Activated T-cell treated with anti-CD3 and anti-CD28 coated beads, Interleukin-2, amount 50 U/mL, for 72 hours (primary cell): ENCODE measurements at places on chromosomes 1 and 21. TPM values are rescaled to one million over a fixed set of nuclear protein-coding genes. Genes with fewer than 3 reads are reported as not detected.
A peak's percentile ranks its signal among the peaks of the same experiment; 100 is the strongest.

Gene PARS2
- total RNA-seq: 7.3 TPM

Gene SELP
- total RNA-seq: 3.6 TPM

Gene ZC3H12A
- 46.1 TPM for total RNA-seq

Gene TENT5C
- 36.3 TPM for total RNA-seq

Gene SNRPE
- total RNA-seq: 160 TPM

Gene SPATA17
- not detected for total RNA-seq

Gene LAX1
- total RNA-seq: 24.8 TPM

Gene SH2D2A
- 246 TPM for total RNA-seq

DNA sequence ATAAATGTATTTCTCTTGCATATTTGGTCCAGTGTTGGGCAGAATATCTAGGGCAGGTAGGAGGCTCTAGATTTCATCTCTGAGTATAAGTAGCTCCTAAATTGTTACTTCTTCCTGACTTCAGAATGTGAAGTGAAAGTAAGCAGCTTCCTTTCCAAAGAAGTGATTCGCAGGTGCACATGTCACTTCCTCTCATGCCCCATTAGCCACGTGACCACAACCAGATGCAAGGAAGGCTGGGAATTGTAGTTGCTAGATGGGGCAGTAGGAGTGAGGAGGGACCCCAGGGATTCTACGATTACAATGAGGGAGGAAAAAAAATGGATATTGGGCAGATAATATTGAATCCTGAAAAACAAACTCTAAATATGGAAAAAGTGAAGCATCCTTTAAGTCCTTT lies 113.2 kb upstream of the CYYR1 start:
- no peak for DNase-seq

GRCh38 chr1:8174807-8175206 lies 143.1 kb upstream of the SLC45A1 start:
- no peak for DNase-seq

DNA sequence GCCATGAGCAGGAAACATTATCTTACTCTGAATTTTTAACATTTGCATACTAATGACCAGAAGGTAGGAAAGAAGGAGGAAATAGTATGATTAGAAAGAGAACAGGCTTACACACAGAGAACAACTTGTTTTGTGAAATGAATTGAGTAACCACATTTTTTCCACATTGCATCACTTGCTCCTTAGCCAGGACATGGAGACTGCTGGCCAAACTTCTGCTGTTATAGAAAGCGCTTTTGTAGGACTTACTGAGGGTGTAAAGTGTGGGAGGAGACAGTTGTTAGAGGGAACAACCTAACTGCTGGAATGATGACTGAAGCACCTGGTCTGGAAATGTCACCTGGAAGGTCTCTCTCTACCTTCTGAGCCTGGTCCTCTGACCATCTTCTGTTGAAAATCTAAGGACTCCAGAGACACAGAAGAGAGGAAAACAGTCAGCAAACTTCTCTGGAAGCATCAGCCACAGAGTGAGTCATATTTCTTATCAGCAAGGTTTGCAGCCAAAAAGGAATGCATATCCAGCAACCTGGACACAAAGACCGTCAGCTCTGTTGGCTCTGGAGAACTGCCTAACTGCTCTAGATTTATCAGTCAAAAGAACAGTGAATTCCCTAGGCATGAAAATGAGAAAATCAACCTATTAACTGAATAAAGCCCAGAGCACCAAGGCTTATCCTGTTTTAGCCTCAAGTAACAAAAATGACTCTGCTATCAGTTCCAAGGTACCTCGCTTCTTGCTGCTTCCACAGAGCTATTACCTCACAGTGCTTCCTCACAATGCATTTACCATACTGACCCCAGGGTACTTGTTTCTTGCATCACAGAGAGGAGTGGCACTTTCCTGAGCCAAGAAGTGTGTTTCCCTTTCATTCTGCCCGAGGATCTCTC lies 88.0 kb upstream of the SLFNL1 start:
- DNase-seq: no peak

GRCh38 chr1:147167365-147167764 lies 4.9 kb downstream of the PRKAB2 start:
- DNase-seq: no peak

GRCh38 chr1:8392522-8392921 lies 74.6 kb downstream of the SLC45A1 start:
- DNase-seq: no peak

GRCh38 chr1:80926531-80926930 lies 874.2 kb upstream of the ADGRL2 start:
- no peak for DNase-seq

DNA sequence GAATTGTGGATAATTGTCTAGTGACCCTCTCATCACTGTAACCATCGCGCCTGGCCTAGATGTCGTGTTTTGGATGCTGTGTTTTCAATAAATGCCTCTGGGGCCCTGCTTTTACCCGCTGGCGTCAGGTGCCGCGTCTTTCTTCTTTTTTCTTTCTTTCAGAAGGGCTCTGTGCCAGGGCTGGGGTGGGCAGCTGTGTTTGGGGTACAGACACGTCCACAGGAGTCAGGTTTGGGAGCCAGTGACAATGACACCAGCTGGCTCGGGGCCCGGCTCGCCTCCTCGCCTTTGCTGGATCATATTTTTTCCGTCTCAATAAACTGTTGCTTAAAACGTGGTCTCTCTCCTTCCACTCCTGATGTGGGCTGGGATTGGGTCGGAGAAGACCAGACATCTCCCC lies 16.1 kb downstream of the TMEM201 start:
- DNase-seq: no peak

DNA sequence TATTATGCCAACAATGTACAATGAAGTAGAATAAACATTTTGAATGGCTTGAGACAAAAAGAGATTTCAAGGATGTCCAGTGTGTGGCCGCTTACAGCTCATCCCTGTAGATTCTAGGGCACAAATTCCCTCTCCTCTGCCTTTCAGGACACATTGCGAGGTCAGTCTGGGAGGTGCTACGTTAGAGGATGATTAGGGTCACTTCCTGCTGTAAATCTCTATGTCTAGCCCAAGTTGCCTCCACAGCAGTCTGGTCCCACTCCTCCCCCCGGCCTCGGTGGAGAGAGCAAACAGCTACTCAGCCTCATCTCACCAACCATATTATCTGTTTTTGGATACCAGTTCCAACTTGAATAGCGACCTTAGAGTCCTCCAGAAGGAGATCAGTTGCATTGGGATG lies 17.0 kb downstream of the KCNJ10 start:
- no peak for DNase-seq

DNA sequence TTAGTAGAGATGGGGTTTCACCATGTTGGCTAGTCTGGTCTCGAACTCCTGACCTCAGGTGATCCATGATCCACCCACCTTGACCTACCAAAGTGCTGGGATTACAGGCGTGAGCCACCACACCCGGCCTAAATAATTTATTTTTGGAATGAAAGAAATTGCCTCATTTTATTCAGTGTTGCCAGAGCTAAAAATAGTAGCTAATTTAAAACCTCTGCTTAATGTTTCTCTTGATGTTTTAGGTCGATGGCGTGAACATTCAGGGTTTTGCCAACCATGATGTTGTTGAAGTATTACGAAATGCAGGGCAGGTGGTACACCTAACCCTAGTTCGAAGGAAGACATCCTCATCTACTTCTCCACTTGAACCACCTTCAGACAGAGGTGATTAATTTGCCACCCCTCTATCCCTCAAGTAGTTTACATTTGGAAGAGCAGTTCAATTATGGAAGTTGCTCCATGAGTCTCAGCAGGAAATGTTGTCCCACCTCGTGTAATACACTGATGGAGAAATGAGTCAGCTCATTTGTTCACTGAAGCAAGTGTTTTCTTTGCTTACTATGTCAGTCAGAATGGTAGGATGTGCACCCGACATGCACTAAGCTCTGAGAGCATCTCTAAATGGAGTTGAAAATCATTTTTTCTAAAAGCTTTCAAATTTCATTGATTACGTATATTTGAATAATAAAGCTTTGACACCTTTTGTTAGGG lies 54.9 kb downstream of the PATJ start:
- no peak for DNase-seq

- DNase-seq: no peak
These were observed 197.2 kb downstream of the HHAT start for GRCh38 chr1:210525716-210526454.

DNA sequence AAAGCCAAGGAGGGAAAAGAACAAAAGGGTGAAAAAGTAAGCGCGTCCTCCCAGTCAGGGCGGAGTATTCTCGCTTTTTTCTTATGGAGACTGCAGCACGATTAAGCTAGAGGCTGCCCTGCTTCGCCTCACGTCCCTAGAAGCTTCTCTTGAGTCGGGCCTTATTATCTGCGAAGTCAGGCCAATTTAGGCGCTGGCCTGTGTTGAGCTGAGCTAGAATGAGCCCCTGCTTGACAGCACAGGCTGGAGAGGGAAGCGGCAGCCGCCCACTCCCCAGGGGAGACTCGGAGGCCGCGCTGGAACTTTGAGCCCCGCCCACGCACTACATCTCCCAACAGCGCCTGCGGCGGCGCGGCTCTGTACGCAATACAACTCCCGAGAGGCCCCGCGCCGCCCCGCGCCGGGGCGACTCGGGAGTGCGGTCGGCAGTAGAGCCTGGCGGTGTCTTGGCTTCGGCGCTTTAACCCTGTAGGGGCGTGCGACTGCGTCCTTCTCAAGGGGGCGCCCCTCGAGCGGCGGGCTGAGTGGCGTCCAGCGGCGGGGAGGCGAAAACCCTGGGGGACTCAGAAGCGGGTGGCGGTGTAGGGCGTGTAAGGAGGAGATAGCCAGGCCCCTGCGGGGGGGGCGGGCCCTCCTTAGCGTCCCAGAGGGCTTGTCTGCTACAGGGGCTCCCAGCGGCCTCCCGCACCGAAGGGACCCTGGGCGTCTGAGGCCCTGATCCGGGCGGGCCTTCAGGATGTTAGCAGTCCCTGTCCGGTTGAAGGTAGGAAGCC lies 888 bp downstream of the ZNF436 start:
- DNase-seq: peak; percentile 92

- no peak for DNase-seq
These were observed 647.5 kb downstream of the SMYD3 start for GRCh38 chr1:245859493-245860114.

DNA sequence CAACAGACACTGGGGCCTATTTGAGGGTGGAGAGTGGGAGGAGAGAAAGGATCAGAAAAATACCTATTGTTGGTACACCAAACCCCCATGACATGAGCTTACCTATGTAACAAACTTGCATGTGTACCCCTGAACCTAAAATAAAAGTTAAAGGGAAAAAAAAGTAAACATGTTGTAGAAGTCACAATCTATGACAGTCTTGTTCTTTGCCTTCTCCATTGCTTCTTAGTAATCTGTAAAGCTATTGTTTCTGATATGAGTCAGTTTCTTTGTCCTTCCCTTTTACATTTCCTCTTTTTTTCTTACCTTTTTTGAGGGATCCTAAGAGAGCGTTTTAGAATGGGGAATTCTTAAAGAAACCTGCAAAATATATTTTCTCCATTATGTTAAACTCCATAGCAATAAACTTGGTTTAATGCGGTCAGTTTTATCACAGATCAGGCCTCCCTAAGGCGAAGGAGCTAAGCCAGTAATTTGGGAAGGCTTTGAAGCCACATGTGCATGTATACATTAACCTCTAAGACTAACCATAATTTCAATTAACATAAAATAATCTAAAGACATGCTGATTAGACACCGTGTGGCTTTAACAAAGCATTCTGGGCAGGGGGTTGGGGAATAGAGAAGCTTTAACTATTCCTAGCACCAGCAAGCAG lies 77.8 kb upstream of the C1orf105 start:
- DNase-seq: no peak

DNA sequence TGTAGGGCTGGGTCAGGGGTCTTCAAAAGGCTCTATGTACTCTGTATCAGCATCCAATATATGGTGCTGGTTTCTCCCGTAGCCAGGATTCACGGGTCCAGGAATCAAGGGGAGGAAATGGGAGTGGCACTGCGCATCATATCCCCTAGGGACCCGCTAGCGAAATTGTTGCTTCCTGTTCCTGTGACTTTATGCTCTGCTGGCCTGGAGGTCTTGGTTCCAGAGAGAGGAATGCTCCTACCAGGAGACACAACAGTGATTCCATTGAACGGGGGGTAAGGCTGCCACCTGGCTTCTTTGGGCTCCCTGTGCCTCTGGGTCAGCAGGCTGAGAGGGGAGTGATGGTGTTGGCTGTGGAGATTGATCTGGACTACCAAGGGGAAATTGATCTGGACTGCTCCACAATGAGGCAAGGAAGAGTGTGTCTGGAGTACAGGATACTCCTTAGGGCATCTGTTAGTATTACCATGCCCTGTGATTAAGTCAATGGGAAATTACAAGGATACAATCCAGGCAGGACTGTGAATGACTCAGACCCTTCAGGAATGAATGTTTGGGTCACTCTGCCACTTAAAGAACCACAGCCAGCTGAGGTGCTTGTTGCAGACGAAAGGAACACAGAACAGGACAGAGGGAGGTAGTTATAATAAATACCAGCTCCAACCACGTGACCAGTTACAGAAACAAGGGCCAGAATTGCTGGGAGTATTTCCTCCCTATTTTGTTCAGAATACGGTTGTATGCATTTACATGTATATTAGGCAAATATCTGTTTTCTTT lies 10.2 kb downstream of the SPSB1 start:
- no peak for DNase-seq

DNA sequence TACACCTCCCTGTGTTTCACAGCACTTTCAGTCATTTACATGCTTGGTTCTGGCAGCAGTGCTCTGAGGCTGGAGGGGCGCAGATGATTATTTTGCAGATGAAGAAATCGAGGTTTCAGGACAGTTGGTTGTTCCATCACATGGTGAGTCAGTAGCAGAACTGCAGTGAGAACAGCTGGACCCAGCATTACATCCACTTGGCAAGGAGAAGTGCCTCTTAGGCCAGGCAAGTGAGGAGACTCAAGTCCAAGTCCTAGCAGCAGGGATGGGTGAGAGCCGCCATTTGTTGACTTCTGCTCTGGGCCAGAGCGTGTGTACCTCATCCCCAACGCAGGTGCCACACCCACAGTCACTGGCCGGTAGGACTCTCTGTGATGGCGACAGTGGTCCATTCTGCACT lies 26.8 kb upstream of the EPHA8 start:
- no peak for DNase-seq

DNA sequence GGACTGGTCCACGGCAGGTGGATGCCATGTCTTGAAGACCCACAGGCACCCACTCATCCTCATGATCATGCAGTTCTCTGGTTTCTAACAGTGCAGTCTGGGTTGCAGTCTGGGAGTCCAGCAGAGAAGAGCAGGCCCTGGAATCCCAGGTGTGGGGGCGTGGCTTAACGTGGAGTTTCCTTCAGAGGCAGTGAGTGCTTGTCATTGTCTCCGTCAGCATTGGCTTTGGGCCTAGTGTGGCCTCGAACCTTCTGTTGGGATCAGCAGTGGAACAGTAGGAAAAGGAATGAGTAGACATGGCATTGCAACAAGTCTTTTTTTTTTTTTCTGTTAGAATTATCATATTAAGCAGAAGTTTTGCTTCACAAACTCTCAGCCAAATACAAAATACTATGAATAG lies 12.8 kb downstream of the LGALS8 start:
- no peak for DNase-seq
